Neural crest cell (in vitro differentiated cells): ENCODE measurements at places on chromosomes 1 and 21.

- no peak for DNase-seq
Observed at GRCh38 chr21:41432562-41433460, 6.8 kb downstream of the MX1 start.

- DNase-seq = no peak
Observed at GRCh38 chr21:37370152-37371040, 3.8 kb downstream of the DYRK1A start.

DNA sequence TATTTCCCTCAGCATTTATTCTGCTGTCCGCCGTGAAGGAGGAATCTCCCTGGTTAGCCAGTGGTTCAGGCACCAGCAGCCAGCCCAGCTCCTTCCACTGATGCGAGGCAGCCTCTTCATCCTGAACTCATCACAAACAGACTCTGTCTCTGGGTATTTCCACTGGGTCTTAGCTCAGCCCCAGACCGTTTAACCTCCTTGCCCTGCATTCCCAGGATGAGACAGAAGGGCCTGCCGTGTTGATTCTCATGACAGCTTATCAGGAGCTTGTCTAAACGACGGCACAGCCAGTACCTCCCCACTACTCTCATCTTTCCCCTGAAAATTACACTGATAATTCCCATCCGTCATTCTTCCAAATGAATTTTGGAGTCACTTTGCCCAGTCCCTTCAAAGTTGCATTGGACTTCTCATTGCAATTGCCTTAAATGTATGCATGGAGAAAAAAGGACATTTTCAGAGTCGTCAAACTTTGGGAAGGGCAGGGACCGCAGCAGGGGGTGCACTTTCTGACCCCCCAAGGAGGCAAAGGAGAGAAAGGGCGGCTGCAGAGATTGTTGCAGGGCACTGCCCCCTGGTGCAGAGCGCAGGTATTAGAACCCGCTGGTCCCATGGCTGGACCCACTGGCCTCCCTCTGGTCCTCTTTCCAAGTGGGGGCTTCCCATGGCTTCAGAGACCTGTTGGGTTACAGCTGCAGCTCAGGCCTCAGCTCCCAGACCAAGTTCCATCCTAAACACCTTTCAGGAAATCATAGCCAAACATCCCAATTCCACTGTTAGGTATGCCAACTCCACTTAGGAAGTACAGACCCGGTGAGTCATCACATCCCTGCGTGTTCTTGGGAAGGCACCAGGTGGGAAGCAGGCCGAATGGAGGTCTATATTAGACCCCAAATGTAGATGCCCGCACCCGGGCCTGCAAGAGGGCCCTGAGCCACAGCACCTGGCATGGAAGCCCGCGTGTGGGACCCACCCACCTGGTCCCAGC, 3.7 kb upstream of the MEGF6 start:
- peak; percentile 31 for DNase-seq

- no peak for DNase-seq
Observed at GRCh38 chr21:41926117-41926806, 27.6 kb downstream of the C2CD2 start.

- DNase-seq = no peak
Observed at GRCh38 chr1:204545202-204545601, 29.0 kb downstream of the MDM4 start.

DNA sequence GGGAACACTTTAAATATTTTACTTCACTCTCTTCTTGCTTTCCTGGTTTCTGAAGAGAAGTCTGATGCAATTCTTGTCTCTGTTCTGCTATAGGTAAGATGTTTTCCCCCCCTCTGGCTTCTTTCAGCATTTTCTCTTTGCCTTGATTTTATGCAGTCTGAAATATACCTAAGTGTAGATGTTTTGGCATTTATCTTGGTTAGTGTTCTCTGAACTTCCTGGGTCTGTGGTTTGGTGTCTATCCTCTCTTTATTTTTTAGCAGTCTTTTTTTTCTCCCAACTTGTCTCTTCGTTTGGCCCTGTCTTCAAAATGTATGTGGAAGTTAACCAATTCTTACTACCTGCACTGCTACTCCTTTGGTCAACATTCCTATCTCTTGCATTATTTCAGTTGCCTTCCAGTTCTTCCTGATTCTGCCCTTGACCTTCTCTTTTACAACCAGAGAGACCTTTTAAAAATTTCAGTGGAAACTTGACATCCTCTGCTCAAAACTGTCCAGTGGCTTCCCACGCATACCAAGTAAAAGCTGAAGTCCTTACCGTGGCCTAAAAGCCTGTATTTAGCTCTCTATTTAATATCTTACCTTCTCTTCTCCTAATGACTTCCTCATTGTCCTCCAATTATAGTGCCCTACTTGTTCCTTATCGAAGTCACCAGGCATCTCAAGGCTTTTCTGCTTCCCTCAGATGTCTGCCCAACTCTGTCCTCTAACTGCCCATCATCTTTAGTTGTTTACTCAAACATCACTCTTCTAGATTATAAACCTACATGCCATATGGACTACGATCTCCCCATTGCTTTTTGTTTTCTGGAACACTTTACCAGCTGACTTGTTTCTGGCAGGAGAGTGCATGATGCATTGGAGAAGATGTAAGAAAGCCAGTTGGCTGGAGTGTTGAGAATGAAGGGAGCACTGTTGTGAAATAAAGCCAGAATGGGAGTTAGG, 40.9 kb downstream of the RAP1A start:
- no peak for DNase-seq

GRCh38 chr1:212507369-212507768, 74.6 kb downstream of the NENF start:
- DNase-seq = peak; percentile 50

DNA sequence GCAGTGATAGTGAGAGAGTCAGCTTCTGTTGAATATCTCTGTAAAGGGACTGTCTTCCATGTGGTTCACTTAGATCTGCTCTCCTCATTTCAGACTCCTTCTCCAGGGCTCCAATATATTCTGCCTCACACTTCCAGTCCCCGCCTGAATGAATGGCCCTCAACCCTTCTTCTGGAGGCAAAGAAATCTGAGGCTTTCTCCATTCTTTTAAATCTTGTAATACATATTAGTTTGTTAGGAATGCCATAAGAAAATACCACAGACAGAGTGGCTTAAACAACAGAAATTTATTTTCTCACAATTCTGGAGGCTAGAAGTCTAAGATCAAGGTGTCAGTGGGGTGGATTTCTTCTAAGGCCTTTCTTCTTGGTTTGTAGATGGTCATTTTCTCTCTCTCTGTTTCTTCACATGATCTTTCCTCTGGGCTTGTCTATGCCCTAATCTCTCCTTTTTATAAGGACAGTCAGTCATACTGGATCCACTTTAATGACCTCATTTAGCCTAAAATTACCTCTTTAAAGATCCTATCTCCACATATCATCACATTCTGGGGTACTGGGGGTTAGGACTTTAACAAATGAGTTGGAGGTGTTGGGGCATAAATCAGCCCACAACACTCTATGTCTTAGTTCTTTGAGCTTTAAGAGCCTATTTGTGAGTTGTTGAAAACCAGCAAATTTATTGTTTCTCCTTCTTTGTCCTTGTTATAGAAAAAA, 128.5 kb upstream of the KCNK2 start:
- DNase-seq = no peak

DNA sequence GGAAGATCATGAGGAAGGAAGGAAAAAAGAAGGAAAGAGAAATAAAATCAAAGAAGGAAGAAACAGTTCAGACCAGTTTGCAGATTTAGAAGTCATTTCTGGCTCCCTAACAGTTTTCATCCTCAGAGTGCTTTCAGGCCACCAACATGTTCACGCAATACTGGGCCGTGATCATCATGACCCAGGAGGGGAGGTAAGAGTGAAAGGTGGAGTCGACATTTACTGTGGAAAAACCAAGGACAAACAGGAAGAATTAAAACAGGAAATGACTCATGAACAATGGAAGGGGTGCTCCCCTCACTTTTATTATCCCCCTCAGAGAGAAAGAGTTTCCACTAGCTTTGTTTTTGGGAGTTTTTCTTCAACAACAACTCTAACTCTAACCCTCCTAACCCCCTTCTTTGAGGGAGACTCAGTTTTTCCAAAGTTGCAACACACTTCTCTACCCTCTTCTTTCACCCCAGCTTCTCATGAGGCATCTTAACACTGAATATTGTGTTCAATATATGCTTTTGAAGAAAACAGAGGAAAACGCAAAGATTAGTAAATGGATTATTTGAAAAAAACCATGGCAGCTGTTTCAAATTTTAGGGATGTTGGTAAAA, 60.4 kb downstream of the VANGL2 start:
- no peak for DNase-seq

DNA sequence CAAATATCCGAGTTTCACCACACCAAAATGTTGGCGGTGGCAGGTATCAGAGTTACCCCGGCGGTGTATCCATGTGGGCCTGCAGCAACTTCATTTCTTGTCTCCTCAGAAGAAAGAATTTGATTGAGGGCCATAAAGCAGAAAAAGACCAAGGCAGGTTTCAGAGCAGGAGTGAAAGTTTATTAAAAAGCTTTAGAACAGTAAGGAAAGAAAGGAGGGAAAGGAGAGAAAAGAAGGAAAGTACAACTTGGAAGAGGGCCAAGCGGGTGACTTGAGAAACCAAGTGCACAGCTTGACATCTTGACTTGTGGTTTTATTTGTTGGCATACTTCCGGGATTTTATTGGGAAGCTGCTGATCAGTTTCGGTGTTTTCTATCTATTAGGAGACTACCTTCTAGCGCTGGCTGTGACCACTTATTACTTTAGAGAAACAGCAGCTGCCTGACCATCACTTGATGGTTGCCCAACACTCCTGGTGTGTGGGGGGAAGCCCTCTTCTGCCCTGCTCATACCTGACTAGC, 75.5 kb upstream of the RAB3GAP2 start:
- no peak for DNase-seq

DNA sequence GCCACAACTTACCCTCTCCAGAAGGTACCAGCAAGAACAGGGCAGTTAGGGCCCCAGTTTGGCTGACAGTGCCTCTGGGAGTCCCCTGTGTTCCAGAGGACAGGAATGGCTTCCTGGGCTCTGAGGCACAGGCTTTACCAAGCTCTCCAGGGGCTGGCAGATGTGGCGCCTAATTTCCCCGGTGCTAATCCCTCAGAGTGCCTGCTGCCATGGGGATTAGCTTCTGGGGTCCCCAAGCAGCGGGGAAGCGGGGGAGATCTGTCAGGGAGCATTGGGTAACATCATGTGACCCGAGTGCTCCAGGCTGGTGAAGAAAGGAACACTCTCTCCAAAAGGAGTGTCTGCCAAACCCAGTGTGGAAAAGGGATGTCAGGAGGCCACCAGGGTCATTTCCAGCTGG, at the start of gene LACTBL1:
Gene LACTBL1, minus strand, starts transcription at position 107 of the 400 bp plus-strand sequence. CDS start 550 bp downstream, outside the sequence.
- no peak for DNase-seq

- DNase-seq = no peak
Observed at GRCh38 chr1:213291526-213291925, 240.5 kb downstream of the RPS6KC1 start.

DNA sequence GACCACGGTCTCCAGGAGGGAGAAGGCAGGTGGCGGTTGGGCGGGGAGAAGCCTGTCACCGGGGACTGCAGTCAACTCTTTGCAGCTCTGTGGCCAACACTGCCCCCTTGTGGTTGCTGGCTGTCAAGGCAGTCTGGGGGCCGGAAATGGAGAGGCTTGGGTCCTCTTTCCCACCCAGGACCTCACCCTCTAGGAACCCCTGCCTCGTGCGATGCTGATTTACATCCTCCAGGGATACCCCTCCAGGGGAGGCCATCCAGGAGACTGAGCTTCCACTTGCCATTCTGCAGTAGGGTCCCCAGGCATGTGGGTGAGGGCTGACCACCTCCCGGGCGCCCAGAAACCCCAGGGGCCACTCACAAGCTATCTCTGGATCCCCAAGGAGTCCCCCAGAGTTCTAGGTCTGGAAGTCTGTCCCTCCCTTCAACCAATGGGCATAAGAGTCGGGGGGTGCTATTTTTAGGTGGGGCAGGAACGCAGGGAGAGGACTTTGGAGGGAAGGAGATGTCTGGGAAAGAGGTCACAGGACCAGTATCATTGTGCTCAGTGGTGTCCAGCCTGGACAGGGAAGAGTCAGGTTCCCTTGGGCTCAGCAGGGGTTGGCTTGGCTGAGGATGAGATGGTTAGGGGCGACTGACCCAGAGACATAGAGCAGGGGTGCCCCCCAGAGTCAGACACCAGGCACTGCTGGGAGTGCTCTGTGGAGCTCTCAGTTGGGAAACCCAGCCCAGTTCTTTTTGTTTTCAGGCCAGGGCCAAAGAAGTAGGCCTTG, 7.1 kb upstream of the GPR61 start:
- DNase-seq = peak; percentile 98

- no peak for DNase-seq
Observed at GRCh38 chr21:34715518-34715917, 46.7 kb downstream of the CLIC6 start.

DNA sequence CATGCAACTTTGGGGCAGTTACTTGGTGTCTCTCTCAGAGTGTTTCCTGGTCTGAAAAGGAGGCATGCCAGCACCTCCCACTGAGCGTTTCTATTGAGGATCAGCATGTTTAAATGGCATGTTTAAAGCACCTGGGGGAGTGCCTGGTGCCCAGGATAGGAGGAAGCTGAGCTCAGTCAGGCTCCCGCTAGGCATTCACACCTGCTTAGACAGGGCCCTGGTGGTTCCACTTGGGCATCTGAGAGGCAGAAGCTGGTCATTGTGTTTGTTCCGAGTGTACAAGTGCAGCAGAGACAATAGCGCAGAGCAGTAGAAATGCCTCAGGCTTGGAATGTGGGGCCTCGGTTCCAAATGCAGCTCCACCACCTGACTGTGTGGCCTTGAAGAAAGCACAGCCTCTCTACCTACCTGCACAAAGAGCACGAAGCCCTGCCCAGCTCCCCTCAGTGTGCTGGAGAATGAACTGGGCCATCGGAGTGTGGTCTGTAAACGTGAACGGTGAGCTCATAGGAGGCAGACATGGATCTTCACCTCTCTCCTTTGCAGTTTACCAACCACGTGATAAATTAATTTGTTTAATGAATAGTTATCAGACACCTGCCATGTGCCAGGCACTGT, 20.3 kb upstream of the TMEM222 start:
- no peak for DNase-seq

DNA sequence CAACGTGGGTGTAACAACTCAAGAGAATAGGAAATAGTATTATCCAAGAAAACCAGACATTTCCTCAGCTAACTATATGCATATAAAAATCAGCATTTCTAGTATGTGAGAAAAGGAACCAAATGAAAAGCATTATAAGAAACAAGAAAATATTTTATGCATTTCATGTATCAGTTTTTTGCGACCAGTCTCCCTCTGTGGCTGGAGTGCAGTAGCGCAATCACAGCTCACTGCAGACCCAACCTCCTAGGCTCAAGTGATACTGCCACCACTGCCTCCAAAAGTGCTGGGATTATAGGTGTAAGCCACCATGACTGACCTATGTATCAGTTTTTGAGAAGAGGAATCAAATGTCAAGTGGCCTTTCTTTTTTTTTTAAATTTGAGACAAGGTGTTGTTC, 31.0 kb downstream of the SLC16A1 start:
- no peak for DNase-seq
